ENCODE measurements at places on chromosomes 2 and 18.

GRCh38 chr2:118371515-118371914 is 283.2 kb downstream of the INSIG2 start:
- DNase-seq, result no peak

DNA sequence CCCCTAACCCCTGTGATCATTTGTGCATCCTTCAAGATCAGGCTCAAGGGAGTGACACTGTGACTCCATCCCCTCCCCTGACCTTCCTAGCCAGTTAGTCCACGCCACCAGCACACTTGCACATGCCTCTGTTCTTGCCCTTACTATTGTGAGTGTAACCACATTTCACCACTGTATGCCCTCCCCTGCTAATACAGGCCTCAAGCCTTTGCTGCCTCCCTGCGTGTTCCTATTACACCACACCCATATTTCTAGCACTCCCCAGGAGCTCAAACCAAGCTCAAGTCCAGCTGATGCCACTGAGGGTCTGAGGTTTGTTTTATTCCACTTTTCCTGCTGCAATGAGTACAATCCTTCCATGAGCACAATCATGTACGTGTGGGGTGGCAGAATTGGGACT is 288.9 kb upstream of the FBXO11 start:
- DNase-seq, result no peak

DNA sequence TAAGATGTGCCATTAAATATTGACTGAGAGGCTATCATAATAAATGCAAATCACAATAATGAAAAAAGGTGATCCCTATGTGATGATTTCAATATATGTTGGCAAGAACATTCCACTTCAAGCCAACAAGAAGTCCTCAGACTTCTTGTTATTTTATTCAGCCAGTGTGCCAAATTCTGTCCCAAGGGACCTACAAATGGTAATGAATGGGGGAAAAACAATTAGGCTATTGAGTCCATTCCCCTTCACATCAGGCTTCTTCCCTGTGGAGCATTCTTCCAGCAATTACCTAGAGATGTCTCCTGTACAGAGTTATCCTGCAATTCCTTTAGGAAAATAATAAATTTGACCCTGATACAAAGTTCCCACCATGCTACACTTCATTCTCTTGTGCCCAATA is 144.4 kb downstream of the PIEZO2 start:
- no peak for DNase-seq

- no peak for DNase-seq
Measured at GRCh38 chr2:97736608-97737330, 23.4 kb downstream of the ZAP70 start.

GRCh38 chr2:239940861-239941570 is 84.1 kb downstream of the NDUFA10 start:
- no peak for DNase-seq

GRCh38 chr2:178327516-178327915 is 123.5 kb downstream of the PRKRA start:
- no peak for DNase-seq
